ENCODE measurements at places on chromosomes 7 and 10. TPM values are rescaled to one million over a fixed set of nuclear protein-coding genes. Genes with fewer than 3 reads are reported as not detected.

GRCh38 chr10:12333380-12334185, 15.8 kb upstream of the CAMK1D start:
- no peak for DNase-seq

TRIM73 gene
- 2.0 TPM for total RNA-seq

SCART1 gene
- 1.1 TPM for total RNA-seq

ACSM6 gene
- 0.14 TPM for total RNA-seq

GCK gene
- total RNA-seq: 4.5 TPM

DNA sequence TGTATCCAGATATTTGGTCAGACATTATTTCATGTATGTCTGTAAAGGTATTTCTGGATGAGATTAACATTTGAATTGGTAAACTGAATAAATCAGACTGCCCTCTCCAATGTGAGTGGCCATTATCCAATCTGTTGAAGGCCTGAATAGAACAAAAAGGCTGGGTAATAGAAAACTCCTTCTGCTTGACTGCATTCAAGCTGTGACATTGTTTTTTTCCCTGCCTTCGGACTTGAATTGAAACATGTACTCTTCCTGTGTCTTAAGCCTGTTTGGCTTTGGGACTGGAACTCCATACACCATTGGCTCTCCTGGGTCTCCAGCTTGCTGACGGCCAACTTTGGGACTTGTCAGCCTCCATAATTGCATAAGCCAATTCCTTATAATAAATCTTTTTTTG, 36.0 kb upstream of the ARHGAP21 start:
- no peak for DNase-seq

SLC18A2 gene
- 7.1 TPM for total RNA-seq

DNA sequence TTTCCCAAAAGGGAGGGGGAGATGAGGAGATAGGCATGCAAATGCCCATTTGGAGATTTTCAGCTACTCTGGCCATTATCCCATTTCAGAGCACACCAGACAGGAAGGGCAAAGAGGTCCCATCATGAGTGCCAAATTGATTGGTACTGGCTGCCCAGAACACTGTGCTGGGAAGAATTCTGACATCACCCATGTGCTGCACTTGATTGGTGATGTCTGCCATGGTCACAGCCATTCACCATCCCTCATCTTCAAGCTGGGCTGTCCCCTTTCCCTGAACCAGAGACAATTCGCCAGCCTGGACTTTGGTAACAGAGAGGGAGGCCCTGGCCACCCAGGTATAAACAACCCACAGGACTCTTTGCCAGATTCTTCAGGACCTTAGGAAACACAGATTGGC, 23.2 kb upstream of the RADIL start:
- no peak for DNase-seq

DNA sequence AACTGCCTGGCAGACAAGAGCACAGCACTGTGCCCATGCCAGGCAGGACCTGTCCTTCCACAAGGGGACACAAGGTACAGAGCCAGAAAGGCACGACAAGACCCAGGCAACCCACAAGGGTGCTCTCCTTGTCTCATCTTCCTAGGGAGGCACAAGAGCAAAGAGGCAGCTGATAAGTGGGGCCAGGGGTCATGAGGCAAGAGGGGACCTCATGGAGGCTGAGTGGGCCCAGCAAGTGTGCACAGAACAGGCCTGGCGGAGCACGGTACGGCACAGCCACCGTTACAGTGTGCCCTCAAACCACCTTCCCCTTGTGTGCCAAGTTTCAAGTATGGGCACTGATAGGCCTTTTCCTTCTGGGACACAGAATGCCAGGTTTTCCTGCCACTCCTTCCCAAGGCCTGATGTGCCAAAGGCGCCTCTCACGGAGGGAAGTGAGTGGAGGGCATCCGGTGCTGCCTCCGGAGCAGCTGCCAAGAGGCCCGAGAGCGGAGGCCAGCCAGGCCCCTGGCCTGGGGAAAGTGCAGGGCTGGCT, 75.6 kb downstream of the FAM53B start:
- DNase-seq: no peak

GIMAP2 gene
- 0.37 TPM for total RNA-seq

GRCh38 chr10:132202070-132202970, 15.6 kb downstream of the DPYSL4 start:
- no peak for DNase-seq

ABCA13 gene
- total RNA-seq: 0.05 TPM

GRCh38 chr7:122886357-122887081, at the start of gene CADPS2:
TSS of gene CADPS2 (minus strand) at chr7:122886460. CDS start at chr7:122886337, 123 bp downstream.
- peak; percentile 85 for DNase-seq

DNA sequence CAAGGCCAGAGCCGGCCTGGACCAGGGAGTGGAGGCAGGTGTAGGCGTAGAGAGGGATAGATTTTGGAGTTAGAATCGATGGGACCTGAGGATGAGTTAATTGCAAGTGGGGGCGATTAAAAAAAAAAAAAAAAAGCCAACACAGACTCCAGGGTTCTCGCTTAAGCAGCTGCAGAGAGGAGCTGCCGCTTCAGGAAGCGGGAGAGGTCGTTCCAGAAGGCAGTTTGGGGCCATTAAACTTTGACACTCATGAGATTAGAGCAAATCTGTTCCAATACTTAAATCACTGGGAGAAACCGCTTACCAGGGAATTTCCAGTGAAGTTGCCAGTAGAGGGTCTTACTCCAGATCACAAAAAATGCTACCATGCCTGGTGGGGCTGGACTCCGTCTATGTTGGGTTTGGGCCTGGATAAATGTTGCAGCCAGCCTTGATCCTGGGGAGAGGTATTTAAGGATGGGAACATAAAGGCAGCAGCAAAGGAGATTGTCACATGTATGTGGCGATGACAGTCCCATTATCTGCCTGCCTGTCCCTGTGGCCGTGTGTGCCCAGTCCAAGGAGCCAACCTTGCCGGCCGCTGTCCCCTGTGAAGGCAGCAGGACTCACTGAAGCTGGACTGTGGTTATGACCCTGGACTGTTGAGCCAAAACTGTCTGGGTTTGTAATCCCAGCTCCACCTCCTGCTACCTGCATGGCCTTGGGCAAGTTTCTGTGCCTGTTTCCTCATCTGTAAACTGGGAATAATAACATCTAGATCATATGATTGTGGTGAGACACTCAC, 23.9 kb upstream of the GRID1 start:
- DNase-seq: no peak

GRCh38 chr7:30694774-30695721, 12.8 kb upstream of the CRHR2 start:
- DNase-seq: no peak

NPC1L1 gene
- 0.16 TPM for total RNA-seq

All from WTC11 (cell line).